NCI-H2227 treated with DMSO at 0.1 percent for 48 hours (cell line): ENCODE measurements at places on chromosomes 6 and 20.

DNA sequence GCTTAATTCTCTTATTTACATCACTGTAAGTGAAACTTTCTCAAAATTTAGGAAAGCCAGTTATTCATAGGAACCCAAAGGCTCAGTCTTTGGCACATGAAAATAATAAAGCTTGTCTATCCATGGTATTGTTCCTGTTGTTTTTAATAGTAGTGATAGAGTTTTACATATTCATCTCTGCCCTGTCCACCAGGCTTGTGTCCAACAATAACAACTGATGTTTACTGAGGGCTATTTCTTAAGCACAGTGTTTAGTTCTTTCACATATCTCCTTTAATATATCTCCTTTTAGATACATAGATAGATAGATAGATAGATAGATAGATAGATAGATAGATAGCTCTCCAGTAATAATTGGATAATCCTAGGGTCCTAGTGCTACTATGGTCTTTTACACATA, 34.2 kb downstream of the FOXQ1 start:
- DNase-seq: no peak

DNA sequence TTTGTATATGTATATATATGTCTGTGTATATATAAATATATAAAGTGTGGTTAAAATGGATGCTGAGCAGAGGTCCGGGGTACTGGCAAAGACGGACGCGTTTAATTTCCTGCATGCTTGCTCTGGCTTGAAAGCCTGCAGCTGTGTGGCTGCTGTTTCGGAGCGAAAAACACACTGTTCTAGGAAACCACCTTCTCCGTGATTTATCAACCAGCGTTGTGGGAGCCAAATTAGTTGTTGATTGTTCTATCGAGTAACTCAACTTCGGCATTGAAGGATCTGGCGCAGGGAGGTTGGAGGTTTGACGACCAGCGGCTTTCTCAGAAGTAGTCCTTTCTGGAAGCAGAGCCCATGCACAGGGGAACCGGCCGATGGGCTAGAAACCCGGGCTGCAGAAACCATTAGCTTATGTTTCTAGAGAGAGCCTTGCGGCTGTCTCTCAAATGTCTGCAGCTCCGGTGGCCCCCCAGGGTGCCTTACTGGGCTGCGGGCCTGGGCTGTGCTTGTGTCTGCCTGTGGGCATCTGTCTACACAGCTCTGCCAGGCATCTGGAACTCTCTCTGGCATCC, 81.8 kb downstream of the EDN3 start:
- DNase-seq: no peak

DNA sequence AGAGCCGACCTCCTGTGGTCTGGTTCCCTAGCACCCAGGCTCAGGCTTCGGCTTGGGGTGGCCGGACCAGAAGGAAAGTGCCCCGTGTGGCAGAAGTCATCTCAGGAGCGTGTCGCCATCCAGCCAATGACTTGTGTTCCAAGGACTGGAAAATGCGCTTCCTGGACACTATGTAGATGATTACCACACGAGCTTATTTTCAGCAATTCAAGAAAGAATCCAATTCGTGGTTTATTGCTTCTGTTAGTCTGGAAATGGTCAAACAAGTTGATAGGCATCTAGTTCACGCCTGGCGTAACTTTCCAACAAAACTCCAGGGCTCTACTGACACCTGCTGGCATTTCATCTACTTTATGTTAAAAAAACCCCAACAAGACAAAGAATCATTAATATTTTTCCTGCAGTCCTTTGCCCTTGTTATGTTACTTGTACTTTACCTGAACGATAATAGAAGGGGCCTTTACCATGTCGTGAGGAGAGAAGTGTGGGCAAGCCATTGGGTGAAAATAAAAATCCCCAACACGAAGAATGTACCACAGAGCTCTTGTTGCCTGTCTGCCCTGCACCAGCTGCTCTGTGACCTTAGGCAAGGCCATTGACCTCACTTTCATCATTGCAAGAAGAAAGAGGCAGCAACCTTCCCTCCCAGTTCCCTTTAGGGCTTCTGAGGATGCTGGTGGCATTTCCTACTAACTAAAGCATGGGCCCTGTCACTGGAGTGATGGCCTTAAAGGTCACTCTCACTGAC, 154.7 kb upstream of the LAMP5 start:
- DNase-seq: peak; percentile 71

DNA sequence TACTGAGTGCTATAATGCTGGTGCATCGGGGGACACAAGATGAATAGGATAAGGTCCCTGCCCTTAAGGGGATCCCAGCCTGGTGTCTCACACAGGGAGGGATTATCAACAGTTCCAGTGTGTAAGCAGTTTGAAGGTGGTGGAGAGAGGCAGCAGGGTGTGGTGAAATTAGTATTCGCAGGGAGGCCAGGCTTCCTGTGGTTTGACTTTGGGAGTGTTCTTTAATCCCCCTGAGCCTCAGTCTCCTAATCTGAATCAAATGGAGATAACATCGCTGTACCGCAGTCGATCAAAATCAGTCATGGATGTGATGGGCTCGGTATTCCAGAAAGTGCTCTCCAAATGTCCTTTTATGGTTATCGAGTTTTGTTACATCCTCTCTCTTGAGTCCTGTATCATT, 288.1 kb upstream of the SUPT3H start:
- no peak for DNase-seq

GRCh38 chr6:136920671-136921380, 1.3 kb upstream of the SLC35D3 start:
- DNase-seq: no peak

GRCh38 chr6:95094751-95095663, 482.3 kb upstream of the MANEA start:
- DNase-seq: no peak

DNA sequence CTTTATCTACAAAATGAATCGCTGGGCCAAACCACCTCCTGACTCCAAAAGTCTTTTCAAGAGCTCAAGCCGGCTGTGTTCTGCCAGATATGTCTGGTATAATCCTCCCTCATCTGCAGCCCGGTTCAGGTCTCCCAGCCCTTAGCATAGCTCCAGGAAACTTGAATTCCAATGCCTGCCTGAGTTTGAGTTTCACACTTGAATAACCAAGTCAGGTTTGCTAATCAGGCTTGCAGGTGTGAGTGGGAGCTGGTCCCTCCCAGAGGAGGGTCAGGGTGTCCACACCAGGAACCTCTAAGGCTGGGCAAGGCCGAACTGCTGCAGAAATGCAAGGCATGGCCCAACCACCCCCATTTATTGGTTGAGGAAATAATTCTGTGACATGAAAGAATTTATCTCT, 96.6 kb downstream of the TMEM242 start:
- DNase-seq: no peak

GRCh38 chr6:166461821-166462460, 79.2 kb upstream of the MPC1 start:
- no peak for DNase-seq

- DNase-seq: no peak
Measured at GRCh38 chr6:38976801-38977500, 71.6 kb upstream of the GLP1R start.

DNA sequence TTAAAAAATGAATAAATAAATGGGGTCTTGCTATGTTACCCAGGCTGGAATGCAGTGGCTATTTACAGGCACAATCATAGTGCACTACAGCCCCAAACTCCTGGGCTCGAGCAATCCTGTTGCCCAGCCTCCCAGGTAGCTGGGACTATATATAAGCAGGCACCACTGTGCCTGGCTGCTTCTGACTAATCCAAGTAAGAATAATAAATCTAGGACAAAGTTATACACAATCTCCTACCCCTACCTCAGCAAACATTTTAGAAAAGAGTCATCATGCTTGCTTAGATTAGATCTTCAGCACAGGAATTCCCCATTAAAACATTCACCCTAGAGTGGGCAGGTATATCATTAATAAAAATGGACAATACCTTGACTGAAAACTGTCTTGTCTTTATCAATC, 124.6 kb downstream of the REV3L start:
- DNase-seq: no peak
